G401 (cell line): ENCODE measurements at places on chromosomes 6 and 20. TPM values are rescaled to one million over a fixed set of nuclear protein-coding genes. Genes with fewer than 3 reads are reported as not detected.

GRCh38 chr20:51450221-51450712, 92.3 kb downstream of the NFATC2 start:
- DNase-seq: no peak

GRCh38 chr6:96420294-96420693, 101.3 kb upstream of the UFL1 start:
- peak; percentile 83 for DNase-seq

- DNase-seq: no peak
Observed at GRCh38 chr6:132961122-132961521, 146.8 kb downstream of the RPS12 start.

DNA sequence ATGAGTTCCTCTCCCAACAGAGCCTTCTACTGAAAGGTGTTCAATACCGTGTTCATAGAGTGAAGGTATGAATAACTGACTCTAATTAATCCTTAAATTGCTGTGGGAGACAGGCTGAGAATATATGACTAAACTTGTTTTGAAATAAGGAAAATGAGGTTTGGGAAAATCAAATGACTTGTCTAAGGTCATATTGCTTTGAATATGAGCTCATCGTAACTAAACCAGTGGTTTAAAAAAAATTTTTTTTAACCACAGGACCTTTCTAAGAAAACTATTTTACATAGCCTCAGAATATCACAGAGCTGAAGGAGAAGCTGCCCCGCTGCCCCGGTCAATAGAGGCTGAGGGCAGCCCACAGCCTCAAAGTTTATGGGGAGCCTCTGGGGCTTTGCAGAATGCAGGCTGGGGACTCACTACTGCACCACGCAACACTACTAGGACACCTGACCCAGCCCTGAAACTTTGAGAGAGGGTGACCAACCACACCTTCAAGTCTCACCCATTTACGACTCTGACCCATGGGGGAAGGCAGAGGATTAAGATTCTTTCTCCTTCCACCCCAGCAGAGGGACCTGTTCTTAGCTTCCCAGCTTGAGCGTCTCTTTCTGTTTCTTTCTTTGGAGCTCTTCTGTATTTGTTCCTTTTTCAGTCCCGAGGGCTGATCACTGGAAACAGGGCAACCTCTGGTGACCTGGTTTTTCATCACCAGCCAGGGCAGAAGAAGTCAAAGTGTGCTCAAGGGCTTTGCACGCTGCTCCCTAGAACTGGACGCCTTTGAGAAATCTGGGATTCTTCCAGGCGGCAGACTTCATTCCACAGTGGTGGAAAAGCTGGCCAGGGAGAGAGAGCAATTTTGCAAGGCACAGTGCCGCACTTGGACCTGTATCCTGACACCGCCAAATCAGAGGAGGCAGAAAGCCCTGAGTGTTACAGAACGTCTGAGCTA, 220.2 kb downstream of the ATXN1 start:
- peak; percentile 35 for DNase-seq

- no peak for DNase-seq
Observed at GRCh38 chr6:72770959-72771358, 149.1 kb downstream of the KCNQ5 start.

- DNase-seq: no peak
Observed at GRCh38 chr6:111845441-111845871, 27.8 kb downstream of the FYN start.

DNA sequence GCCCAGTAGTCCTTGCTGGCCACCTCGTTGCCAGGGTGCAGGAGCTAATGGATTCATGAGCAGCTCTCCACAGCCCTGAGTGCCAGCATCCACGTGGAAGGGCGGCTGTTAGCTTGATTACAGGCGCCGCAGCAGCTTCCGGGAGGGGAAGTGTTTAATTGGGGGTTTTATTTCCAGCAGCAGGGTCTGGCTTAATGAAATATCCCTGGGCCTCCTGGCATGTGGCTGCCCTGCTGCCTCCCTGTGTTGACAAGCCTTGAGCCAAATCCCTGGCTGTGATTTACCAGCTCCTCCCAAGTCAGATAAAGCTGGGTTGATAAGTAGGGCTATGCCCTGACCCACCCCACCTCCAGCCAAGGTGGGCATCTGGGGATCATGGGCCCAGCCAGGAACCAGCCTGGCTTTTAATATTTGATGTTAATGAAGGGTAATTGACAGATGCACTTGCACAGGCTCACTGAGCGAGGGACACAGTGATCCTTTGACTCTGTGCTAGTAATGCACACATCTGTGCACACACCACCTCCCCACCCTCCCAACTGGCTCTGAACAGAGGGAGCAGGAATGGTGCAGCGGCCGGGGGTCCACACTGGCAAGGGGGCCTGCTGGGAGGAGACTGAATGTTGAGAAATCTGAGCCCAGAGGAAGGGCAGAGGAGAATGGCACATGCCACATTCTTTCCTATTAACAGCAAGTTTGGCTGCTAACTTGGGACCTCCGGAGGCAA, 13.6 kb downstream of the GLP1R start:
- no peak for DNase-seq

- no peak for DNase-seq
Observed at GRCh38 chr6:28653876-28654275, 128.2 kb downstream of the GPX5 start.

GRCh38 chr6:335572-335971, 43.3 kb downstream of the DUSP22 start:
- DNase-seq: no peak

DNA sequence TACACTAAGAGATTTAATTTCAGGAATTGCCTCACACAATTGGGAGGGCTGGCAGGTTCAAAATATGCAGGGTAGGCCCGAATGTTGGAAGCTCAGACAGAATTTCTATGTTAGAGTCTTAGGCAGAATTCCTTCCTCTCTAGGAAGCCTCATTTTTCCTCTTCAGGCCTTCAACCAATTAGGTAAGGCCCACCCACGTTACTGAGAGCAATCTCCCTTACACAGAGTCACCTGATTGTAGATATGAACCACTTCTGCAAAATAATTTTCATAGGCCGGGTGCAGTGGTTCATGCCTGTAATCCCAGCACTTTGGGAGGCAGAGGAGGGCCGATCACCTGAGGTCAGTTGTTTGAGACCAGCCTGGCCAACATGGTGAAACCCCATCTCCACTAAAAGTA, 50.2 kb upstream of the HIVEP1 start:
- no peak for DNase-seq

DNA sequence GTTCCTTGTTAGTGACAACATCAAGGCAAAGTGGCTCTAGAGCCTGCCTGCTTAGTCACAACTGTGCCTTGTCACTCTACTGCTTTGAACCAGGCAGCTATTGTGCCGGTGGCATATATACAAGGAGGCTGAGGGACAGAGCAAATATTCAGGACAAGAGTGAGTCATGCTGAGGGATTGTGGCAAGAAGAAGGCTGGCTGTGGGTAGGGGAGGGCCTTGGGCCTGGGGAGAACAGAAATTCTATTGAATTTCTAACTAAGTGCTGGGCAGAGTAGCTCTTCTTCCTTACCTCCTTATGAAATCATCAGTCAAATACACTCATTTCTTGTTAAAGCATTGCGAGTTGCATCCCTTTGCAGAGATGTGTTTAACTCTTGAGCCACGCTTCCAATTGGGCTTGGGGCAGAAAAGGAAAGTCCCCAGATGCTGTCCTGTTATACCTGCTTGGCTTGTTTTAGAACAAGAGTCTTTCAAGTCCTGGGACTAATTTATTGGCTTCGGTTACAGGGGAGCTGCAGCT, 59.7 kb downstream of the PFDN4 start:
- no peak for DNase-seq

DNA sequence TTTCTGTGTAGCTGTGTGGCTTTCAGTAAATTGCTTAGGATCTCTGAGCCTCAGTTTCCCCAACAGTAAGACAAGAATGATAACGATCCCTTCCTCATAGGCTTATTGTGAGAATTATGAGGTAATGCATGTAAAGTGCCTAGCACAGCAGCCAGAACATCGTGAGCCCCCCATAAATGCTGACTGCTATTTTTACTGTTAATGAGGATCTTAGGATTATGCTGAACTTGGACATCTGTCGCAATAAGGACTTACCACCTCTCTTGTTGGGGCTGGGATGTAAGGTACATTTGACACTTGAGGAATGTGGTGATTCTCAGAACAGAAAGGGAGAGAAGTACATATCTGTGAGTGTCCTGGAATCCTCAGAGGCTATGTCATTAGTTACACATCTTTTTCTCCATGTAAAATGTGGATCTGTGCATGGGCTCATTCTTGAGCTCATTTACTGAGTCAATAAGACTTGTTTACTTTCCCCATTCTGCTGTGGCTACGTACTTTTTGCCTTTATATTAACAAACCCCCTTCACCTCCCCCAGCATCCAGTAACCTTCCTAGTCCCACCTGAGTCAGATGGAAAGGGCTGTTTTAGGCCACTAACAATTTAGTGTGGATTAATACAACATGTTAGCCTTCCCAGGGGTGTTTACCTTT, 64.4 kb upstream of the PLEKHG1 start:
- no peak for DNase-seq

DNA sequence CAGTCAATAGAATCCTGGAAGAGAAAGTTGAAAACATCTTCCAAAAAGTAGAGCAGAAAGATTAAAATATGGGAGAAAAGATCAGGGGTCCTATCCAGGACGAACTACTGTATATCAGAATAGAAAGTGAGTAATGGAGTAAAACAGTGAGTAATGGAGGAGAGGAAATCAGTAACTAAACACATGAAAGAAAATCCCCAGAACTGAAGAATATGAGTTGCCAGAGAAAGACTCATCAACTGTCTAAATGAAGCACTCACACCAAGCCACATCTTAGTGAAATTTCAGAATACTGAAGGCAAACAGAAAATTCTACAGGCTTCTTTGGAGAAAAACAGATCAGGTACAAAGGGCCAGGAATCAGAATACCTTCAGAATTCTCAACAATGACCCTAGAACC, 14.9 kb downstream of the IL17A start:
- no peak for DNase-seq

SLC17A1 gene
- total RNA-seq: not detected in 2 replicates

AIF1 gene
- 36.6 and 57.5 TPM in 2 replicates for total RNA-seq

MAD2L1BP gene
- 59.0 and 78.9 TPM in 2 replicates for total RNA-seq

SOX4 gene
- 0.17 and 0.25 TPM in 2 replicates for total RNA-seq

BACH2 gene
- total RNA-seq: 0.37 and 0.71 TPM in 2 replicates

C6orf52 gene
- 0.49 and 2.9 TPM in 2 replicates for total RNA-seq

PI3 gene
- total RNA-seq: not detected in 2 replicates

COX4I2 gene
- total RNA-seq: not detected in 2 replicates

POM121L2 gene
- not detected in 2 replicates for total RNA-seq
